Activated CD8-positive, alpha-beta memory T cell treated with anti-CD3 and anti-CD28 coated beads for 1 hour (primary cell): ENCODE measurements at places on chromosomes 1 and 21.

GRCh38 chr1:197991594-197991993, 74.4 kb downstream of the LHX9 start:
- no peak for DNase-seq

DNA sequence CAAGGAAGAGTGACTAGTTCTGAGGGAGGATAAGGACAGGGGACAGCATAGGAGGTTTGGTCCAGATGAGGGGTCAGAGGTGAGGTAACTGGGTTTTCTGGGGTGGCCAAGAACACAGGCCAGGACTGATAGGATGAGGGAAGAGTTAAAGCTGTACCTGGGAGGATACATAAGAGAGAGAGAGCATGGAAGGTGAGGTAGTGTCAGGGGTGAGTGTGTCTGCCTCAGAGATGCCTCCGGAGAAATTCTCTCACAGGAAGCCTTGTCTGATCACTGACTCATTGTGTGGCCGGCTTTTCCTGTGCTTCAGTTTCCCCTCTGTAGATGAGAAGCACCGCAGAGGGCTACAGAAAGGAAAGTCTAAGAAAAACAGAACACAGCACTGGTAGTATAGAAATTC, 40.2 kb downstream of the FASLG start:
- DNase-seq: peak; percentile 48

- DNase-seq: no peak
These were observed 36.2 kb downstream of the IRF2BP2 start for GRCh38 chr1:234573711-234574299.

GRCh38 chr1:45895406-45895805, 92.0 kb downstream of the MAST2 start:
- DNase-seq: no peak

DNA sequence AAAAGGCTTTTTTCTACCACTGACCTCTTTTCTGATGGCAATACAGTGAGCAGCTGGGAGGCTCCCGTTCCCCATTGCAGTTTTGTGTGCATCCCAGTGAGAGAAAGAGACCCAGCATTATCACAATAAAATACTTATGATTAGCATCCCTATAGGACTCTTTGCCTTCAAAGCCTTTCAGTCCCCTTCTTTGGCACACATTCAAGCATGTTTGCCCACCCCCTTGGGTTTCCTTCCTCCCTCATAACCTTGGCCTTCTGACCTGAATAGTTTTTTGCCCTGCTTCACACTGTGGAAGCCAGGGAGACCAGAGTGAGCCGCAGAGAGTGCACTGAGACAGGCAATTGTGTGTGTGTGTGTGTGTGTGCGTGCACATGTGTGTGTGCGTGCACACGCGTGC, 13.2 kb upstream of the PLXNA2 start:
- DNase-seq: no peak

GRCh38 chr1:110067479-110067892, 3.0 kb downstream of the ALX3 start:
- DNase-seq: no peak

- no peak for DNase-seq
These were observed 52.2 kb upstream of the KIAA1614 start for GRCh38 chr1:180860535-180860934.

DNA sequence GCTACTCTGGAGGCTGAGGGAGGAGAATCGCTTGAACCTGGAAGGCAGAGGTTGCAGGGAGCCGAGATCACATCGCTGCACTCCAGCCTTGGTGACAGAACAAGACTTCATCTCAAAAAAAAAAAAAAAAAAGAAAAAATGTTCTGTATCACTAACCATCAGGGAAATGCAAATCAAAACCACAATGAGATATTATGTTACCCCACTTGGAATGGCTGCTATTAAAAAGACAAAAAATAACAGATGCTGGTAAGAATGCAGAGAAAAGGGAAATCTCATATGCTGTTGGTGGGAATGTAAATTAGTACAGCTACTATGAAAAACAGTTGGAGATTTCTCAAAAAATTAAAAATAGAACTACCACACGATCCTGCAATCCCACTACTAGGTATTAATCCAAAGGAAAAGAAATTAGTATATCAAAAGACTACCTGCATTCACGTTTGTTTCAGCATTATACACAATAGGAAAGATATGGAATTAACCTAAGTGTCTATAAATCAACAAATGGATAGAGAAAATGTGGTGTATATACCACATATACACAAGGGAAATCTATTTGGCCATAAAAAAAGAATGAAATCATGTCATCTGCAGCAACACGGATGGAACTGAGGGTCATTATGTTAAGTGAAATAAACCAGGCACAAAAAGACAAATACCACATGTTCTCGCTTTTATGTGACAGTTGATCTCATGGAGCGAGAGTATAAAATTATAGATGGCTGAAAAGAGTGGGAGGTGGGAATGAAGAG, 62.6 kb downstream of the ABL2 start:
- no peak for DNase-seq

- DNase-seq: no peak
These were observed 162.9 kb upstream of the PTBP2 start for GRCh38 chr1:96558635-96559034.

DNA sequence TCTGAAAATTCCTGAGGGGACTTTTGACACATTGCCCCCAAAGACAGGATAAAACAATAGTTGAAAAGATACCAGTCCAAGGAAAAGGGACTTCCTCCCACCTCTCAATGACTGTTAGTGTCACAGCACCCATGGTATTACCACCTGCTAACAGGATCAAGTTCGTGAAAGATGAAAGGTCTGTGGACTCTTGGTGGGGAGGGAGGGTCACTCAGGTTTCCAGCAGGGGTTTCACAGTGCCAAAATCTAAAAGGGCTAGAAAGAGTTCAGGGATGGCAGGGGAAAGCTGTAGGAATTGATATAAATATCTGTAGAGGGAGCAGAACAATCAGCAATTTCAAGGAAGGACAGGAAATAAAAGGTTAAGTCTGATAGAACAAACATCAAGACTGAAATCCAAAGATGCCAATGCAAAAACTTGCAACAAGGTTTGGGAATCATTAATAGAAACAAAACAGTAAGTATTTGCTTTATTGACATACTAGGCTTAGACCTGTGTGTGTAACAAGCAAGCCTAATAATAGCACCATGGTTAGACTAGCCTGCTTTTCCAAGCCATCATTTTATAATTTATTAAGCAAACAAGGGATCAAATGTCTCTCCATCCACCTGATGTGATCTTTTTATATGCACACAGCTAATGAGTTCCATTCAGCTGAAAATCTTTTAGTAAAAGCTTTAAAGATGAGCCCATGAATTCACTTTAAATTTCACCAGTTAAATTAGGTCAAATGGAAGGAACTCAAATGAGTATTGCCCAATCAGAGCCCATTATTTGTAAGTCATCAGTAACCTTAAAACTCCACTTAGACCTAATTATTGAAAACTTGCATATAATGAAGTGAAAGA, 3.7 kb downstream of the MCL1 start:
- no peak for DNase-seq

GRCh38 chr1:53580739-53581475, 121.7 kb downstream of the DMRTB1 start:
- DNase-seq: no peak

DNA sequence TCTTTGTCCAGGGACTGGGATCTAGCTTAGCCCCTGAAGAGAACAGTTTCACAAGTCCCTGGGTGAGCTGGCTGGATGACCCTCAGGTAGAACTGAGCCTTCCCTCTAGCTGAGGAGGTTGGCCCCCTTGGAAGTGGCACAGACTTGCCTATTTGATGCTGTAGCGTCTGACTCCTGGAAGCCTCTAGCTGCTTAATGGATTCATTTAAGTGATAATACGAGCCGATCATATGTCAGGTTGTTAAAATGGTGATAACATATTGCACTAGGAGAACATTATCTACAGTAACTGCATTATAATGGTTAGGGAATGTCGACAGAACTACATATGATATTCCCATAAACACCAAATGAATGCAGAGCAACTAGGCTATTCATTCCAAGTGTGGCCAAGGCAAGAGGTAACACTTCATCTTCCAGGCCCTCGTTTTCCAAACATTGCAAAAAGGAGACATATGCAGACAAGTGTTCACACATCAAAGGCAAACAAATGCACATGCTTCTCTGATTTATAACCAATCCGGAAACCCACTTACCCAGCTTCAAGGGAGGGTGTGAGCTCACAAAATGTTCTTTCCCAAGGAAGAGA, 340.1 kb upstream of the PLXNA2 start:
- DNase-seq: no peak

DNA sequence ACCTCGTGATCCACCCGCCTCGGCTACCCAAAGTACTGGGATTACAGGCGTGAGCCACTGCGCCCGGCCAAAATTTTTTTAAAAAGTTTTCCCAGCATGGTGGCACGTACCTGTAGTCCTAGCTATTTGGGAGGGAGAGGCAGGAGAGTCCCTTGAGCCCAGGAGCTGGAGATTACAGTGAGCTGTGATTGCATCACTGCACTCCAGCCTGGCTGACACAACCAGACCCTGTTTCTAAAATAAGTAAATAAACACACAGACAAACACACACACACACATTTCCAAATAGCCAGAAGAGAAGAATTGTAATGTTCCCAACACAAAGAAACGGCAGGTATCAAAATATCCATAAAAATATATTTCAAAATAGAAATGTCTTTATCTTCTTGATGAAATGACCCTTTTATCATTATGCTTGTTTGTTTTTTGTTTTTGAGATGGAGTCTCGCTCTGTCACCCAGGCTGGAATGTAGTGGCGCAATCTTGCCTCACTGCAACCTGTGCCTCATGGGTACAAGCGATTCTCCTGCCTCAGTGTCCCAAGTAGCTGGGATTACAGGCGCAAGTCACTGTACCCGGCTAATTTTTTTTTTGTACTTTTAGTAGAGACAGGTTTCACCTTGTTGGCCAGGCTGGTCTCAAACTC, 9.3 kb downstream of the HES2 start:
- DNase-seq: no peak

GRCh38 chr1:192809307-192810252, 741 bp downstream of the RGS2 start:
- peak; percentile 21 for DNase-seq

DNA sequence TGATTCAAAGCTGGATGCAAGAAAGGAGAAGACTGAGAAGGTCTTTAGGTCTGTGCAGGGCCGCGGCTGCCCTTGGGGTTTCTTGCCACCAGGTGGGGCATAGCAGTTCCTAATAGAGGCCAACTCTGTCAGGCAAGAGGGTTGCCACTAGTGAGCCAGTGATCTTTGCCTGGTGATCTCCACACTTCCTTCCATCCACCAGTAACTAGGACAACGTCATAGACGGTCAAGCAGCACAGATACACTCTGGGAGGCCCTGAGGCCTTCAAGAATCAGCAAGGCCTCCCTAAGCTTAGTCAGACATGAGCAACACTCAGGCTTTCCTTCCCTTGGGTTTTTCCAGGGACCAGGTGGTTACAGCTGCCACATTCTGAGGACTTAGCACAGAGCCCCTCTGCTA, 32.9 kb upstream of the ATP2B4 start:
- DNase-seq: peak; percentile 26

GRCh38 chr1:93358293-93358692, 12.6 kb downstream of the DR1 start:
- DNase-seq: no peak

GRCh38 chr1:8711151-8711550, 106.3 kb downstream of the RERE start:
- DNase-seq: no peak

DNA sequence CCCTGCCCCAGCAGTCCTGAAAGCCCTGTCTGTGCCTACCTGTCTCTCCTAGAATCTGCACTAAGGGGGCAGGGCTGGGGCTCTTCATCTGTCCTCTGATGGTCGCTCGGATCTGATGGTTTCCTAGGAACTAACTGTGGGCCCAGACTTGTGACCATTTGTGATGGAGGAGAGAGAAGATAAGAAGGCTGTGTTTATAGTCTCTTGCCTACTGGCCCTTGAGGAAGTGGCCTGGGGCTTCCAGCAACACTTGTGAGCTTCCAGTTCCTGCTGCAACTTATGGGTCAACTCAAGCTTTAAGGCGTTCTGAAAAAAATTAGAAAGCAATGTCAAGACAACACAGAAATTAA, 53.2 kb upstream of the SYNC start:
- no peak for DNase-seq

DNA sequence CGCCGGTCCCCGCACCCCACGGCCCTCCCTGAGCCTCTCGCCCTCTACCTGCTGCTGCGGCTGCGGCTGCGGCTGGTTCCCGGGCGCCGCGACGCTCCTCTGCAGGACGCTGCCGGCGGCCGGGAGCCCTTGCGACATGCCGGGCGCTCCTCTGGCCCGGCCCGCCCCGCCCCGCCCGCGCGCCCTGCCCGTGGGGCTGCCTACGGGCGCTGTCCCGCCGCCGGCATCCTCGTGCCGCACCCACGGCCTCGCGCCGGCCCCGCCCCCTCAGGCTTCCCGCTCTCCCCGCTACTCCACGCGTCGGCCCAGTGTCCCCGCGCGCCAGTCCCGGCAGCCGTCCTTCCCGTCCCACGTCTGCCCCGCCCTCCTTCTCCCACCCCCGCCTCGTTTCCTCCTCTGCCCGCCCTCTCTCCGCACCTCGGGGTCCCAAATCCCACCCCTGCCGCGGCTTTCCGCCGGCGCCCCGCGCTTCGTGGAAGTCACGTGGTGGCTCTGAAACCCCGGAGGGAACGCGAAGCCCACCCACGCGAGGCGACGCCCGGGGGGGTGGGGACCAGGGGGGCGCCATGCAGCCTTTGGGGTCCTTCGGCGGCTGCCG, at the start of gene BATF3:
Gene BATF3, minus strand, starts transcription at position 216 of the 598 bp plus-strand sequence. Its CDS starts 78 bp downstream, at position 138.
- no peak for DNase-seq

DNA sequence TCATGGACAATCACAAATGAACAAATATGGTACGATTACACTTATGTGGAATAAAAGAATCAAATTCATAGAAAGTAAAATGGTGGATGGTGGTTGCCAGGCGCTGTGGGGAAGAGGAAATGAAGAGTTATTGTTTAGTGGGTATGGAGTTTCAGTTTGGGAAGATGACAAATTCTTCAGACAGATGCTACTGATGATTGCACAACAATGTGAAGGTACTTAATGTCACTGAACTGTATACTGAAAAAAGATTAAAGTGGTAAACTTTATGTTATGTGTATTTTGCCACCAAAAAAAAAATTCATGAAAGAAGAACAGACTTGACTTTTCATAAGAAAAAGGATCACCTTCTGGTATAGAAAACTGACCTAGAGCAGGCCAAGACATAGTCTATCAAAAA, 745.6 kb upstream of the CXADR start:
- no peak for DNase-seq

- no peak for DNase-seq
These were observed 111.0 kb downstream of the NTNG1 start for GRCh38 chr1:107251839-107252238.

DNA sequence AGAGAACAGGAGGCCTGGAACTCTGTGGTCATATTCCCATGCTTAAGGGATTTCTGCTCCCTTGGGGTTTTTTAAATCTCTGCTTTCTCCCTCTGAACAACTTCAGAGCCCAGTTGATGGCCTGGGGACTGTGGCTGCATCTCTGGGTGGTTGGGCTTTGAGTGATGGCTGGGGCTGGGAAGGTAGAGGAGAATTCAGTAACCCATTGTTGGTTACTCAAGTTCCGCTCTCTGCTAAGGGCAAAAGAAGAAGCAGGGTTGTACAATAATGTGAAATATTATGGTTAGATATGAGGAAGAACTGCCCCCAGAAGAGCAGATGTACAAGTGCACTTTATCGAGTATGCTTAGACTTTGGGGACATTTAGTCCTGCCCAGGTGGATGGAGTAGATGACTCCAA, 72.1 kb upstream of the CNTN2 start:
- no peak for DNase-seq
